Endothelial cell (in vitro differentiated cells): ENCODE measurements at places on chromosomes 11 and 22.
A peak's percentile ranks its signal among the peaks of the same experiment; 100 is the strongest.

DNA sequence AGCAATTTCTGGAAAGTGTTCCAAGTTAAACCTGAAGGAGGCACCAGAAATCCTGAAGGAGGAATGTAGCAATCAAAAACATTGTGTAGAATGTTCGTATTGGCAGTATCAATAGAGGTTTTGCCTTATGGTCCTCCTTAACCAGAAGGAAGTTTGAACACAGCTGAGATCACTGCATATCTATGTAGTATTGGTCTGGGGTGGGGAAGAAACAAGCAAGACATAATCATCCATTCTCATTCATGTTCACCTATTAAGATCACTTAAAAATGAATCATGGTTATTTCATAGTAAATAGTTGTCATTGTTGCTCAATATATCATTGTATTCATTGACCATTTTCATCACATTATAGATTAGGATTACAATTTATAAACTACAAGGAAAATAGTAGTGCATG, 160.5 kb downstream of the DDX10 start:
- DNase-seq = no peak

DNA sequence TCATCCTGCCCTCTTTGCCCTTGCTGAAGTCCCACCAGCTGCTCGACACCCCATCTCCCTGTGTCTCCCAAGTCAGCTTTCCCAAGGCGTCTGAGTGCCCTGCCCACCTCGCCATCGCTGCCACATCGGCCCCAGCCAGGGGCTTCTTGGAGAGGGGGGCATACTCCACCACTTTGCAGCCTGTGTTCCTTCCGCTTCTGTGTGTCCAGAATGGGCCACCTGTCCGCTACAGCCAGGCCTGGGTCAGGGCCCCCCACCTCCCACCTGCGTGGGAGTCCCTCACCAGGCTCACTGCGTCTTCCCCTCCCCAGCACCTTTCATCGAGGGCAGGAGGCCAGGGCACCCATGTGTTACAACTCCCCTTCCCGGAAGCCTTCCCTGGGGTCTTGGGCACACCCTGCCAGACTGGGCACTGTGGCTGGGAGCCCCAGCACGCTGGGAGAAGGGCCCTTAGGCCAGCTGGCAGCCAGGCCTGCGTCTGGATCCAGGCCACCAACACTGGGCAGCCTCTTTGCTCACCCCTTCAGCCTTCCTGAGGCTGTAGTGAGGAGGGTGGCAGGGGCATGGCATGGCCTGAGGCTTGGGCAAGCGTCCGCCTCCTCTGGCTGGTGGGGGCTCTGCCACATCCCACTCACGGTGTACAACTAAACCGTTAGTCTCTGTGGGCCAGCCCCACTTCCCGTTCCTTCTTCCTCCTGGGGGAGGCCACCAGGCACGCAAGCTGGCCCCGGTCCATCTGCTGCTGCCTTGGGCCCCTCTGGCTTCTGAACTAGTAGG, 13.4 kb downstream of the CPT1A start:
- DNase-seq = no peak

GRCh38 chr11:87437844-87438223, 400.1 kb downstream of the TMEM135 start:
- no peak for DNase-seq

DNA sequence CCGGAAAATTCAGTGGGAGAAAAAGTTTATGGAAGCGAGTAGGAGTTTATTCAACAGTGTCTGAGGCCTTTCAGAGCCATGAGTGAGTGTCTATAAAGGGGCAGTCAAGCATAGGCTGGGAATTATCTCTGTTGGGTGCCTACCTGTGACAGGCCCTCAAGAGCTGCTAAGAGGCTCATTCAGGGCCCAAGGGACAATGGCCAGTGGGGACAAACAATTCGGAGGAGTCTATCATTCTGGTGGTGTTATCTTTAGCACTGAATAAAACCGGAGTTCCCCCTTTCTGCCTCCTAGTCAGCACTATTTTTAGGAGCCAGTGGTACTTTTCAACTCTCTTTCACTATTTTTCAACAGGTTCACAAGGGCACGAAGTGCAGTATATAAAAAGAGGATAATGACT, 89.5 kb upstream of the HTATIP2 start:
- no peak for DNase-seq

DNA sequence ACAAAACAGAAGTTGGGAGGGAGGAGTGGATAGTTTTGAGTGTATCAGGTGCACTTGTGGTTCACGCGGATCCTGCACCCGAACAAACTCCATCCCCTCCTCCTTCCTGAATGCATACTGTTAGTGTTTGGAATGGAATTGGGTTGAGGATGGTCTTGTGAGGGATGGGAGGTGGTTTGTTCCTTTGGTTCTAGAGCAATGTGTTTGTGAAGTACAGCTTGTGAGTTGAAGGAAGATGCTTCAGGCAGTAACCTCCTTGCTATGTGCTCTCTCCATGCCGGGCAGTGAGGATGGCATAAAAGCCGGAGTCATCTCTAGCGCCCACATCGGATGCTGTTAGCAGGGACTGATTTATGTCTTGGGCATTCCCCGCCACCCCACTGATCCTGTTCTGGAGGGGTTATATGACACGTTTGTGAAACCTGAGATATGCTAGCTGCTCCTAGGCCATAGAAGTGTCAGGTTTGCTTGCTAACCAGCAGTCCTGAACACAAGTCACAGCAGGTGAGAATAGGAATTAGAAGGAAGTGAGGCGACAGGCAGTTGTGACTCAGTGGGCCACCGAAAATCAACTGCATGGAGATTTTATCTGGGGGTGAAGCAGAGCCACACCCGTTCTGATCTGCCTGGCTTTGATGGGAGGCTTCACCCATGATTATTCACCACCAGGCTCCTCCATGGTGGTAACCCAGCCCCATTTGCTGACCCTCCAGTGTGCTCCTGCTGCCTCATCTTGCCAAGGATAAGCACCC, 2.2 kb downstream of the BCR start:
- no peak for DNase-seq

DNA sequence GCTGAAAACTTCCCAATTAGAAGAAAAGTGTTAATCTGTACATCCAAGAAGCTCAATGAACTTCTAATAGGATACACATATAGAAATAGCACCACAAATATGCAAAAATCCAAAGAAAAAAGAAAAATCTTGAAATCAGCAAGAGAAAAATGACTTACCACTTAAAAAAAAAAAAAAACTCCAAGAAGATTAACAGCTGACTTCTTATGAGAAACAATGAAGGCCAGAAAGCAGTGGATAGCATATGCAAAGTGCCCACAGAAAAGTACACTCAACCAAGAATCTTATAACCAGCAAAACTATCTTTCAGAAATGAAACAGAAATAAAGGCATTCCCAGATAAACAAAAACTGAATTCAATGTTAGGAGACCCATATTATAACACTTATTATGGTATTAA, 29.9 kb upstream of the OR5B12 start:
- no peak for DNase-seq

GRCh38 chr22:46535876-46536536, 1.4 kb downstream of the CELSR1 start:
- DNase-seq = no peak

GRCh38 chr11:77211040-77211451, 83.0 kb downstream of the MYO7A start:
- DNase-seq = no peak

GRCh38 chr11:96082002-96082899, 158.3 kb upstream of the MTMR2 start:
- no peak for DNase-seq

DNA sequence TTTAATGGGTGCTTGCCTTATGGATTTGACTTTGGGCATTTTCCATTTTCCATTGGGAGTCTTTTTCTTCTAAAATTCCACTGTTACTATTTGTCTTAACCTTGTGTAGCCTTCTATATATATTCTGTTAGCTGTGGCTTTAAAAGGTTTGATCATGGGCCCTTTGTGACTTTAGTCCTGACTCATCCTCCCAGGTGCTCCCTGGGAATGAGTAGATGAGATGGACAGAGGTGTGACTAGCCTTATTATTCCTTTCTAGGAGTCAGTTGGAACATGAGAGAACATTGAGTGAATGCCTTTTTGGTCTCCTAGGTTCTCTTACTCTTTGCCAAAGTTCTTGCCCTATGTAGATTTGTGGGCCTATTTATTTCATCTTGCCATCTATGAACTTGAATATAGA, 39.0 kb downstream of the DDX10 start:
- no peak for DNase-seq

GRCh38 chr11:77179048-77179447, 51.0 kb downstream of the MYO7A start:
- no peak for DNase-seq

DNA sequence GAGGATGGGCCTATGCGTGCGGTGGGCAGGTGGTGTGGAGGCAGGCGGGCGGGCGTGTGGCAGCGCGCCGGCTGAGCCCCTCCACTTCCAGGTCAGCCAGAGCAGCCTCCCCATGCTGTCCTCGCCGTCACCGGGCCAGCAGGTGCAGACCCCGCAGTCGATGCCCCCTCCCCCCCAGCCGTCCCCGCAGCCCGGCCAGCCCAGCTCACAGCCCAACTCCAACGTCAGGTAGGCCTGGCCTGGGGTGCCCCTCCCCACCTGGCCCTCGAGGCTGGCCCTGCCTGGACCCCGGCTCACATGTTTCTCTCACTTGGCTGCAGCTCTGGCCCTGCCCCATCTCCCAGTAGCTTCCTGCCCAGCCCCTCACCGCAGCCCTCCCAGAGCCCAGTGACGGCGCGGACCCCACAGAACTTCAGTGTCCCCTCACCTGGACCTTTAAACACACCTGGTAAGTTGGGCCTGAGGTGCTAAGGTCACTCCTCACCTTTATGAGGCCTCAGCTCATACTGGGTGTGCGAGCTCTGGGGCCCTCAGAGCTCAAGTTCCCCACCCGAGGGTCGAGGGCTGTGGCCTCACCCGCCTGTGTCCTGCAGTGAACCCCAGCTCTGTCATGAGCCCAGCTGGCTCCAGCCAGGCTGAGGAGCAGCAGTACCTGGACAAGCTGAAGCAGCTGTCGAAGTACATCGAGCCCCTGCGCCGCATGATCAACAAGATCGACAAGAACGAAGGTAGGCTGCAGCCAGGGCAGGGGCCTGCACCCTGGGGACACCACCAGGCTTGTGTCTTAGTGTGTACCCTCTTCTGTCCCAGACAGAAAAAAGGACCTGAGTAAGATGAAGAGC, 75.3 kb downstream of the MED15 start:
- no peak for DNase-seq

GRCh38 chr22:36246718-36247117, 6.2 kb upstream of the APOL1 start:
- no peak for DNase-seq

GRCh38 chr11:45507916-45508315, 157.5 kb downstream of the CHST1 start:
- DNase-seq = no peak

- DNase-seq = no peak
These were observed 39.5 kb downstream of the GRAMD1B start for GRCh38 chr11:123469586-123469985.

- no peak for DNase-seq
These were observed 807 bp upstream of the ZNF74 start for GRCh38 chr22:20392983-20393704.

GRCh38 chr11:33687733-33688479, 12.7 kb downstream of the C11orf91 start:
- DNase-seq = peak; percentile 60

DNA sequence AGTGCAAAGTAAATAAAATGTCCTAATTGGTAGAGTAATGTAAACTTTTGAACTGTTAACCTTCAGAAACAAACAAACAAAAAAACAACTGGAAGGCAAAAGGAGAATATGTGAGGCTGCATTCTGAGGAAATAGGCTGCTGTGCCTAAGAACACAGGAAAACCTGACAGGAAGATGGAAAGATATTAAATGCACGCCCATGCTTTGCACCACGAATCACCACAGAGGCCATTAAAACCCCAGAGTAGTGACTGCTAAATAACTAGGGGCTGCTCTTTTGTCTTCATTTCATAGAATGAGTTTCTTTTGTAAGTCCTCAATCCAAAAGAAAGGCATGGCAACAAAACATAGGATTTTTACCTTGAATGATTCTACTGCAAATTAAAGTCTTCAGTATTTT, 436.0 kb downstream of the RAB38 start:
- DNase-seq = no peak
